ENCODE measurements at places on chromosomes 3 and 15. TPM values are rescaled to one million over a fixed set of nuclear protein-coding genes. Genes with fewer than 3 reads are reported as not detected.

DNA sequence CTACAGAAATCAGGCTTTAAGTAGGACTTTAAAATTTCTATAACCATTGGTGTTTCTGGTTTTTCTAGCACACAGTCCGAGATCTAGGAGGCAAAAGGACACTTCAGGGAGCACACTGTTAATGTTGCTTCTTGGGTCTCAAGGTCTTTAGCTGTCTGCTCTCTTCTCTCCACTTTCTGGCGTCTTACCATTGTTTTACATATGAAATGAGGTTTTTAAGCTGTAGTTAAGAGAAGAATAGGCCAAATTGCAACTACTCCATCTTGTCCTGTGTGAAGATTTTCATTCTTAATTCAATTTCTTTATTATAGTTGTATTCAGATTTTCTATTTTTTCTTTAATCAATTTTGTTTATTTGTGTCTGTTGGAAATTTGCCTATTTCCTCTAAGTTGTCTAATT is 151.4 kb downstream of the WNT7A start:
- DNase-seq = no peak
- no peaks in the 10 kb centered on the region for H3K4me1 ChIP-seq
- no peak overlapping the region for H3K4me3 ChIP-seq

DNA sequence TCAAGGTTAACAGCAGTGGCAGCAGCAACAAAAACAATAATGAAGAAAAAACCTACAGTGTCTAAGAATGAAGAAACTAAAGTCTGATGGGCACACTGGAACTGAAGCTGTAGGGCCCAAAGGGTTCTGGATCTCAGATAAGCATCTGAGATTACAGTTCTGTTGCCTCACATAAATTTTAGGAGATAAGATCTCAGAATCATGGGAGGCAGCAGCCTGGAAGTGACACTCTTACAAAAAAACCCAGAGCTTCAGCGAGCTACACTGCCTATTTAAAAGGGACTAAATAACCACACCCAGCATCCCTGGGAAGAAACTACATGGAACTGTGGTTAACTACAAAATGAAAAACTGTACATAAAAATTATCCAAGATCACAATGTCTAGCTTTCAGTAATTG is 61.2 kb downstream of the PLD1 start:
- H3K36me3 ChIP-seq = no peaks in the 10 kb centered on the region
- peaks cover 8% of the 10 kb centered on the region for H3K27me3 ChIP-seq
- no peak overlapping the region for H3K27ac ChIP-seq
- H3K4me3 ChIP-seq = no peak overlapping the region
- DNase-seq = no peak

GRCh38 chr15:100108846-100109245 is 232.9 kb downstream of the ADAMTS17 start:
- H3K4me3 ChIP-seq = no peak overlapping the region
- H3K4me1 ChIP-seq = peaks cover 30% of the 10 kb centered on the region
- no peak for DNase-seq

DNA sequence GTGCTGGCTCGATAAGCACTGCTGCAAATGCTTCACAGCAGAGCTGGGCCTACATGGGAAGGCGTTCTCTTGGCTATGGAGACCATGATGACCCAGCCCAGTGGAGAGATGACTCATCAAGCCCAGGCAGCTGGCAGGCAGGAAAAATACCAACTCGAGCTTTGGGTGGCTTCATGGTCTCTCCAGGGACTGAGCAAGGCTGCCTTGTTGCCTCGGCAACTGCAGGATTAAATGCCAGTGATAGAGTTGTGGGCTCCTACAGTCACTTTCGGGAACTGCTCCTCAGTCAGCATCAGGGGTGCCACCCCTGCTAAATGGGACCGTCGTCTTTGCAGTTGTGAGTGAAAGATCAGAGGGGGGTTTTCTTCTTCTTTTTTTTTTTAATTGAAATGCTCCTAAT is 54.6 kb upstream of the MYZAP start:
- peaks cover 15% of the 10 kb centered on the region for H3K4me1 ChIP-seq
- no peaks in the 10 kb centered on the region for H3K36me3 ChIP-seq
- H3K4me3 ChIP-seq = no peak overlapping the region
- no peak for DNase-seq

DNA sequence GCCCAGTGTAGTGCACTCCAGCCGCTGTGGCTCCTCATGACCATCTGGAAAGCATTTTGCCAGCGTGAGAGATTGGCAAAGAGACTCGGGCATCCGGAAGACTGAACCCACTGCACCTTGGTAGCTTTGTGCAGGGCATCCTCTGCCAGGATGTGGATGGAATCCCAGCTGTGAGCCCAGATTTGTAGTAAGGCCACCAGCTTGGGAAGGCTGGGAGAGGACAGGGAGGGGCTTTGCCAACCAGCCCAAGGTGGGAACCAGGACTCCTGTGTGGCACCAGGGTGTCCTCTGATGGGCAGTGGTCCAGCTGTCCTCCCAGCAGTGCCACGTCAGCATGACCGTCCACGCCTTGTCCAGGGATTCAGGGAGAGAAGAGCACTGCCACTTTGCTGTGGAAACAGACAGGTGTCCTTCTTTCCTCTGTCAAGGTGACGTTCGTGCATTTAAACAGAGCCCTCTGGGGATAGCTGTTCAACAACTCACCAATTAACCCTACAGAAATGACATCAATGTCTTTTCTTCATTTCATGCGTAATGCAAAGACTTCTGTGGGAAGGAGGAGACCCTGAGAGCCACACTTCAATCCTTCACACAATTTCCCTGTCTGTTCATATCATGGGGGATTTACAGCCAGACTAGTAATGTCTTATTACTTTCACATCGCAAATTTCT is 19.1 kb downstream of the KLF15 start:
- H3K27ac ChIP-seq = no peak overlapping the region
- H3K4me1 ChIP-seq = no peaks in the 10 kb centered on the region
- peaks cover 2% of the 10 kb centered on the region for H3K27me3 ChIP-seq
- no peak overlapping the region for H3K4me3 ChIP-seq

DNA sequence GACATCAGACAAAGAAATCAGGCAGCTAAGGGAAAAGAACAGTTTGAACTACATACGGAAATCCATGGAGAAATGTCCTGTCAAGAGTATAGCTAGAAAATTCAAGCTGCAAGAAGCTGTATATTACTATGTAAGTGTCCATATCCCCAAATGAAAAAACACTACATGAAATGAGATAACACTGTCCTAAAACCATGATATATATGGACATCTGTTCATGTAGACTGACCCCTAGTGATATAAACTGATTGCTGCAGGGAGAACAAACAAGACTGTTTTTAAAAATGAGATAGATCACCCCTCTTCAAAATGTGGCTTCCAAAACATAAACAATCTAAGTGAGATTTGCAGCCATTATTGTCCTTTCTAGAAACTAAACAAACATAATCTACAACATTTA is 985.6 kb downstream of the EPHA3 start:
- H3K36me3 ChIP-seq = no peaks in the 10 kb centered on the region
- H3K27me3 ChIP-seq = no peaks in the 10 kb centered on the region
- H3K27ac ChIP-seq = no peak overlapping the region
- no peak overlapping the region for H3K4me3 ChIP-seq

- peak; percentile 31 for DNase-seq
- peaks cover 72% of the 10 kb centered on the region for H3K27me3 ChIP-seq
- no peak overlapping the region for H3K27ac ChIP-seq
- peak overlapping the region; percentile 79 for H3K4me3 ChIP-seq
- H3K4me1 ChIP-seq = peaks cover 18% of the 10 kb centered on the region
- H3K36me3 ChIP-seq = no peaks in the 10 kb centered on the region
Observed at GRCh38 chr3:185825639-185826481, 1.0 kb upstream of the IGF2BP2 start.

The TLR9 gene
- total RNA-seq = not detected

DNA sequence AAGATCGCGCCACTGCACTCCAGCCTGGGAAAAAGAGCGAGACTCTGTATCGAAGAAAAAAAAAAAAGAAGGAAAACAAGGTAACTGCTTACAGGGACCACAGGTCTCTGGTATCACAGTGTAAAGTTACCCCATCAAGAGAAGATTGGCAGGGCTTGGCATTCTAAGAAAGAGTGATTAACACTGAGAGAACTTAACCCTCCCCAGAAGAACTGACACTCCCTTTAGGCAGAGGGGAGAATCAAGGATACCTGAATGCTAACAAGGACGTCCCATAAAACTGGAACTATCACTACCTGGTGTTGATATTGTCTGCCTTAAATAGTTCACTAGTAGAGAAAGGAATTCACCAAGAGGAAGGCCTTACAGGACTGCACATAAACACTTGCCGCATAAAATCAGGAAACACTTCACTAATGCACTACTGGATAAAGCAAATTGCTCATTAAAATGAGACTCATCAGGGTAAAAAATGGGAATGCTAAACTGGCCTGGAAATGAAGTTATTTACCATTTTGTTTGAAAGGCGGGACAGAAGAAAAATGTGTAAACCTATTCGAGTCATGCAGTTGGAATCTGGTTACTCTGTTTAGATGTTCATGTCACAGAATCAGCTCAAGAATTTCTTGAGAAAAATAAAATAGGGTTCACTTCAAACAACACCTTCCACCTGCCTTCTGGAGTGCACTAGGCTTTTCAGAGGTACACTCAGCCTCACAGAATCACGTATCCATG is 121.6 kb downstream of the FOXP1 start:
- peaks cover 18% of the 10 kb centered on the region for H3K27me3 ChIP-seq
- peaks cover 15% of the 10 kb centered on the region for H3K4me1 ChIP-seq
- H3K27ac ChIP-seq = no peak overlapping the region

DNA sequence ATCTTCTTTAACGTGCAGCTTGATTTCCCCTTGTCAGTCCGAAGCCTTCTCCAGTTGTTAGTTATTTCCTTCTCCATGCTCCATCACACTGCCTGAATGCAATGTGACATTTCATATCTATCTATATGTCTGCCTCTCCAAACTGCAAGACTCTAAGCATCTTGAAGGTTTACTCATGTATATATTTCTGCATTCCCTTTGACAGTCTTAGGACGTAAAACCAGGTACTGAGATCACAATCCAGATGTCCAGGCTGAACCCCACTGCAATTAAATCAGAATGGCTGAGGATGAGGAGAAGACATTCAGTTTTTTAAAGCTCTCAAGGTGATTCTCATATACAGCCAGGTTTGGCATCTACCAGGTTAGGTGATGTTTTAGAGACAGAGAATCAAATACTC is 6.1 kb upstream of the SATB1 start:
- H3K4me1 ChIP-seq = peaks cover 75% of the 10 kb centered on the region
- H3K4me3 ChIP-seq = peak overlapping the region; percentile 91
- no peaks in the 10 kb centered on the region for H3K27me3 ChIP-seq
- no peak for DNase-seq
- peaks cover 71% of the 10 kb centered on the region for H3K36me3 ChIP-seq
- peak overlapping the region; percentile 95 for H3K27ac ChIP-seq

DNA sequence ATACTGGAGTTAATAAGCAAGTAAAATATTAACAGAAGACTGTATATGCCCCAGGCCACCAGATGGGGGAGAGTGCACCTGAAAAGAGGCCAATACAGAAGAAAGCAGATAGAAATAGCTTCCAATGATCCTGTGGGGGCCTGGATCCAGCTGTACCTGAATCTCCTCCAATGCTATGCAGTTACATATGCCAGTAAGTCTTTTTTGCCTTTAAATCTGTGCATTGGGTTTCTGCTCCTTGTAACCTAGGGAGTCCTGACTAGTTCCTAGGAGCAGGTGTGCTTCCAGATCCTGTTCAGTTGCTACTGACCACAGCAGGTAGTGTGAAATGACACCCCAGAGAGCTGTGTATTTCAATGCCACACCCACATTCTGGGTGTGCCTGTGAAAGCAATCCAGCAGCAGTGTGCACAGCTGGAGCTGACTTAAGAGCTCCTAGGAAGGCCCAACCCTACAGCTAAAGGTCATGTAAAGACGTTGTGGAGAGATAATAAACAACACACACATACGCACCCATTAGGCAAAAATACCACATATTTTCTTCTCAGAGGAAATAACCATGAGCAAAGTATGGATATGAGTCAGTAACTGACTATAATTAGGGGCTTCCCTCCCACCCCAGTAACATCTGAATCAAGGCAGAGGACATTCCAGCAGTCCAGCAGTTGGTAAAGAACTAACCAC is 62.2 kb upstream of the AKAP13 start:
- H3K4me1 ChIP-seq = peaks cover 59% of the 10 kb centered on the region
- H3K36me3 ChIP-seq = peaks cover 8% of the 10 kb centered on the region
- H3K4me3 ChIP-seq = peak overlapping the region; percentile 38
- H3K27me3 ChIP-seq = no peaks in the 10 kb centered on the region

- peaks cover 44% of the 10 kb centered on the region for H3K4me1 ChIP-seq
- H3K4me3 ChIP-seq = no peak overlapping the region
- DNase-seq = peak; percentile 19
Observed at GRCh38 chr3:52838561-52839267, 3.9 kb upstream of the MUSTN1 start.

The GRIP2 gene
- total RNA-seq = not detected

The MYD88 gene
- total RNA-seq = 38.6 TPM

The RSL24D1 gene
- total RNA-seq = 116 TPM

Measured in activated T-helper 1 cell treated with anti-CD3 and anti-CD28 coated beads, Interleukin-12 subunit alpha, Interleukin-12 subunit beta, Interleukin-2, Interleukin-4 antibody, amounts not matched to agents 30 ng/mL and 10 ng/mL and 1 ng/mL, durations not matched to agents 14 hours and 24 hours and 36 hours (primary cell).